ENCODE measurements at places on chromosomes 11 and 22.

- no peak for DNase-seq
These were observed at the start of gene BACE1 for GRCh38 chr11:117316197-117316961. Gene BACE1, minus strand, starts transcription at chr11:117316256. Its CDS starts 461 bp downstream, at chr11:117315795.

DNA sequence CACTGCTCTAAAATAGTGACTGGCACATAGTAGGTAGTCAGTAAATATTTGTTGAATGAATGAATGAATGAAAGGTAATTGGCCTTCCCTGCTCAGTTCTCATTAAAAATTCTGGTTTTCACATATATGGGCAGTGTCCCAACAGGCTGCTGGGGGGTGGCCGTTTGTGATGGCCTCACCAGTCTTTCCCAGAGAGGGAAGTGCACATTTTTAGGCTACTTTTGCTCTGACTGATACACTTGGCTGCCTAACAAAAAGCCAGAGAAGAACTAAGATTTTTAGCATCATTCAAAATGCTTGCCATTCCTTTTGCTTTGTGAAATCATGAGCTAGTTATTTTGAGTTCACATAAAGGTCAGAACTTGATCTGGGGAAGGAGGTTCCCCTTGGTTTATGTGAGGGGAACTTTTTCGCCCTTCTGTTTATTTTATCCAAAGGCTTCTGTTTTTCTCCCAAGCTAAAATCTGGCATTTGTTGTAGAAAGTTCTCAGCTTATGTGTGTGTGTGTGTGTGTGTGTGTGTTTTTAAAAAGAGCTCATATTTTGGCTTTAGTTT is 83.1 kb downstream of the PTPRJ start:
- no peak for DNase-seq

DNA sequence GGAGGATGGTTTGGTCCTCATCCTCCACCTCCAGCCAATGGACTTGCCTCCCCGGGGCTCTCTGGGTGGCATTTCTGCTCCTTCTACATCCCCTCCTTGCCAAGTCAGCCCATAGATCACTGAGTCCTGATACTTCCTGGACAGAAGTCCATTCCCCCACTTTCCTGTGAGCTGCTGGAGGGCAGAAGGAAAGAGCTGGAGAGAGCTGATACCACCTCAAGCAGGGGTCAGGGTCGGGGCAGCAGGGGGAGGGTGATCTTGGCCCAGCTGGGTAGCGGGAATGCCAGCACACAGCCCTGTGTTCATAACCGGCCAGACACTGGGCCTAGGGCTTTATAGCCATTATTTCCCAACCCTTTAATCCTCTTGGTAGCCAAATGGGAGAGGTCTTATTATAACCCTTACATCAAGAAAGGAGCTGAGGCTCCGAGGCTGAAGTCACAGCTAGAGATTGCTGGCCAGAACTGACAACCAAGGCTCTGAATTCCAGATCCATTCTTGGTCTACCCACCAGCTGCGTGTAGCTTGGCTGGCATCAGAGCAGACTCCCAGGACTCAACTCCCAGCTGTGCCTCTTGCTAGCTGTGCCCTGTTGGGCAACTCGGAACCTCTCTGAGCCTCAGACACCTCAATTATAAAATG is 39.9 kb downstream of the CD6 start:
- no peak for DNase-seq

DNA sequence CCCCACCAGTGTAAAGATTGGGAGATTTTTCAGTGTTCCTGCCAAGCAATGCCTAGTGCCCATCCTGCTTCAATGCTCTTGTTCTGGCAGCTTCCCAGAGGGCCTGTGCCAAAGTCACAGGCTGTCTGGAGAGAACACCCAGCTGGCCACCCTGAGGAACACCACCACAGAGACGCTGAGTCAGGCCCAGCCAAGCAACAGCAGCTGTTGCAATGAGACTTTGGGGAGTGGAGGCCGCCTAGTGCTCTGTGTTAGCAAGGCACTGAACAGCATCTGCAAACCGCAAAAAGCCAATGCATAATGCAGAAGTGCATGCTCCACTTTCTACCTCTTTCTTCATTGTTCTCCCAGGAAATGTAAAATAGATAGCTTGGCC is 168.1 kb downstream of the NXPE2 start:
- DNase-seq: no peak

- no peak for DNase-seq
These were observed 24.1 kb downstream of the RRAS2 start for GRCh38 chr11:14334893-14335292.

- DNase-seq: no peak
These were observed 13.5 kb downstream of the CD59 start for GRCh38 chr11:33722590-33723234.

DNA sequence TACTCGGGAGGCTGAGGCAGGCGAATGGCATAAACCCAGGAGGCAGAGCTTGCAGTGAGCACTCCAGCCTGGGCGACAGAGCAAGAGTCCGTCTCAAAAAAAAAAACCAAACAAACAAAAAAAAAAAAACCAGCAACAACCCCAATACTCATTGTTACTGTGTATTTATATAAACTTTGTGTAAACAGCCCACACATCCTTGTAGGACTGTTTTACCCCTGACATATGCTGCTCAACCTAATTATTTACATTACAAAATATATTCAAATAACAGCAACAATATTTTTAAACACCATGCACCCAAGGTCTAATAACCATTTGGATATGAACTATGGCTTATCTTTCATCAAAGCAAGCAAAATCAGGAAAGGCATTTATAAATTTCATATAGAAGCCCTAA is 284.1 kb downstream of the TTC28 start:
- DNase-seq: no peak

DNA sequence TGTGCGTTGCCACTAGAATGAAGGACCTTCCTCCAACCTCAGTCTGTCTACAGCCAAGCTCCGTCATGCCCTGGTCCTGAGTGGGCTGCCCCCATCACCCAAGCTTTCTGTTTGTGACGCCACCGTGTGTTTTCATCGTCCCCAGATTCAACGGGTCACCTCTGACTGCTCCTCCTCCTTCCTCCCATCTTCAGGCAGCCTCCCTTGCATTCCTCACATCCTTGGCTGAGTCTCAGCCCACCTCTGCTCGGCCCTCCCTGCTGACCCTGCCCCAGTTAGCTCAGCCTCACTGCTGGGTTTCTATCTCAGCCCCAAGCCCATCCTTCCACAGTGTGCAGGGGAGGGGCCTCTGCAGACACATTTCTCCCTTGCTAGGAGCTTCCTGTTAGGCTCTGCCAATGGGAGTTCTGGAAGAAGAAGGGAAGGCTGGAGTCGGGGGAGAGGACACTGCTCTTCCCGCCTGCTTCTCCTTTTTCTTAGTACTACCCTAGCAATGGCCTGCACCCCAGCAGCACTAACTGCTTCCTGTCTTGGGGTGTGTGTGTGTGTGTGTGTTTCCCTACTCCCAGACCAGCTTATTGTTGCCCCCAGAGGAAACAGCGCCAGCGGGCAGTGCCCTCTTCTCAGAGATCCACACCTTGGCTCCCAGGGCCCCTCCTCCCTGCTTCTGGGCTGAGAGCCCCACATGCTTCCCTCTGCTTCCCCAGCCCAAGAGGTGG is 5.2 kb downstream of the IFT27 start:
- no peak for DNase-seq

DNA sequence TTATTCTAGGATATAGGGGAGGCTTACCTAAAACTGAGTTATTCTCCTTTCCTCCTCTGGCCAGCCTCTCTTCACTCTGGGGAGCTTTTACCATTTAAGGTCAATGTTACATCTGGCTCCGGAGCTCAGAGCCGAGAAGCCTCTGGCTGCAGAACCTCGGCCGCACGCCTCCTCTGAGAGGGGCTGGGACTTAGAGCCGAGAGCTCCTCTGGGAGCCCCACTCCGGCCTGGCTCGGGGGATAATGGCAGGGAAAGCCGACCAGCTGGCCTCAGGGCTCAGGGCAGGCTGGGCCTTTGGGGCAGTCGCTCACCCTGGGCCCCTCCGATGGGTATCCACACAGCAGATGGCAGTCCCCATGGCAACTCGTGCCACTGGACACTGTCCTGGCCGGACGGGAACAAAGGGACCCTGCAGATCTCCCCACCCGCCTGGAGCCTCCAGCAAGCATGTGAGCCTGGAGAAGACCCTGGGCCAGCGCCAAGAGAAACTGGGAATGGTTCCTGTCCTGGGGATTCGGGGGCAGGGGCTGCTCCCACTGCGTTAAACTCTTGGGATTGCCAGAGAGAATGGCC is at the start of gene IRAG1:
Gene IRAG1 (minus strand): TSS at position 247 of the 573 bp plus-strand sequence. CDS start 153 bp downstream, at position 94.
- no peak for DNase-seq

DNA sequence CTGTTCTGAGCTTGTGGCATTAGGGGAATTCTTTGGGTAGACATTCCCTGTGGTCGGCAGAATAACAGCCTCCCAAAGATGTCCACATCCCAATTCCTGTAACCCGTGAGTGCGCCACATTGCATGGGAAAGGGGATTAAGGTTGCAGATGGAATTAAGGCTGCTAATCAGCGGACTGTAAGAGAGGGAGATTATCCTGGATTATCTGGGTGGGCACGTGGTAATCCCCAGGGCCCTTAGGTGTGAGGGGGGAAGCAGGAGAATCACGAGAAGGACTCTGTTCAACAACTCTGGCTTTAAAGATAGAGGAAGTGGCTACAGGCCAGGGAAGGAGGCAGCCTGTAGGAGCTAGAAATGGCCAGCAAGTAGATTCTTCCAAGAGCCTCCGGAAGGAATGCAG is 16.0 kb downstream of the CACNG2 start:
- no peak for DNase-seq

DNA sequence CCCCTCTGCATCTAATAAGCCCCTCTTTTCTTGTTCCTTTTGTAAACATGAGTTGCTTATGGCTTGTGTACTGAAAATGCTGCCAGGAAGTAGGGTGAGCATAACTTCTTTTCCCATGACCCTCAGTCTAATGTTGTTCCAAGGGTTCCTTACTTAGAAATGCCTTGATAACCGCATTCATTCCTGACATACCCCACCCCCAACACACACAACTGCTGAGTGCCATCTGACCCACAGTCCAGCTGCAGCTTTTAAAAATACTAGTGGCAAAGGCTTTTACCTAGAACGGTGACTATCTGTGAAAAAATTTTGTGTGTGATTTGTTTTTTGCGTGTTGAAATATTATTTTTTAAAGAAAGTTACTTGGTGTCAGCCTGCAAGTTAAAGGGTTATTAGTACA is 52.6 kb downstream of the ARHGAP42 start:
- no peak for DNase-seq
